ENCODE measurements at places on chromosomes 12 and 14.

DNA sequence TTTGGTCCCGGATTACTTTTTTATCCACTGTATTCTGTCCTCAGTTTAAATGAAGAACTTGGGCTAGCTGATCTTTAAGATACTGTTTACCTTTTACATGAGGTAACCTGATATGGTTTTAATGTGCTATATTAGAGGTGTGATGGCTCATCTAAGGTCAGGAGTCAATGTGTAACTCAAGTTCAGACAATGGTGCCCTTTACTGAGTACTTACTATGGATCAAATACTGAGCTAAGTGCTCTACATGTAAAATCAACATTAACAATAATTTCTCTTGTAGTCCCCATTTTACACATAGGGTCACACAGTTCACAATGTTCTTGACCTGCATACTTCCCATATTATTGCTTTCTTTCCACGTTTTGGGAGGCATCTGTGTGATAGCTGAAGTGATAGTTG is 79.2 kb downstream of the CEP83 start:
- no peak for DNase-seq

DNA sequence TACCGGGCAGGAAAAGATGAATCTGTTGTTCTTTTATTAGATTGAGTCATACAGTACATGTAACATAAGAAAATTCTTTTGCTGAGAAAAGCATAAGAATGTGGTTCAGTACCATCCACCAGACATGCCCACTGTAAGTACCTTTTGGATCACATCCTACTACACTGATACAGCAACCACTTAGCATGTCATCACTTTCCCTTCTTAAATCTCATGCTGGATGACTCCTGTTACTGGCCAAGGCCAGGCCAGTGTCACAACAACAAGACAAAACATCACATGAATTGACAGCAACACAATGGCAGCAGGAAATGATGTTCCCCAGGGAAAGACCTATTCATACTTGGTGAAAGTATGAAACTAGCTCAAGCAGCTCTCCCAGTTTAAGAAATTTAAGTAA is 46.4 kb downstream of the STXBP6 start:
- DNase-seq, result peak; percentile 65

DNA sequence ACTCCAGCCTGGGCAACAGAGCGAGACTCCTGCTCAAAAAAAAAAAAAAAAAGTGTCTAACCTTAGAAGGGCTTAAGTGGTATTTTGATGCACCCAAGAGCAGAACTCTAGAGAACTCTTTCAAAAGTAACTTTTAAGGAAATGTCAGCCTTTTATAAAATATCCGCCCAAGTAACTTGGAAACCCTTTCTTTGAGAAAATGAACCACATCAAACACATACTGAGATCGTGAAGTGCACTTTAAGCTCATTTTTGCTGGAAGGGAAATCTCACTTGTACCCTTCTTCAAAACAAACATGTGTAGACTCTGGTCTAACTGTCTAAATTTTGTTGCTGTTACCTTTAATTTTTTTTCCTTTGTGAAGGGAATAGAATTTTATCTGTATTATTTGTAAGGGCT is 5.5 kb downstream of the C12orf56 start:
- no peak for DNase-seq

GRCh38 chr12:24394246-24394645 is 444.8 kb upstream of the SOX5 start:
- no peak for DNase-seq

- no peak for DNase-seq
Measured at GRCh38 chr12:109153821-109154441, 37.5 kb downstream of the ACACB start.

- no peak for DNase-seq
Measured at GRCh38 chr12:94980577-94980976, 22.9 kb downstream of the NDUFA12 start.

- DNase-seq, result peak; percentile 44
Measured at GRCh38 chr12:48197549-48197970, 5.5 kb downstream of the OR10AD1 start.

DNA sequence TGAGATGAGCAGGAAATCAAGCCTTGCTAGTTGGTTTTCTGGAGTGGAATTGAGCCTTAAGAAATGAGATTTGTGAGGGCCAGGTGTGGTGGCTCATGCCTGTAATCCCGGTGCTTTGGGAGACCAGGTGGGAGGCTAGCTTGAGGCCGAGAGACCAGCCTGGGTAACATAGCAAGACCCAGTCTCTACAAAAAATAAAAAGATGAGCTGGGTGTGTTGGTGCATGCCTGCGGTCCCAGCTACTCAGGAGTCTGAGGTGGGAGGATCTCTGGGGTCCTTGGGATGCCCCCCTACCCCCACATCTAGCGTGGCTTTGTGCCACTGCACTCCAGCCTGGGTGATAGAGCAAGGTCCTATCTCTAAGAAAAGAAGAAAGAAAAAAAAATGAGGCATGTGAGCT is 104.2 kb upstream of the RTL1 start:
- no peak for DNase-seq

DNA sequence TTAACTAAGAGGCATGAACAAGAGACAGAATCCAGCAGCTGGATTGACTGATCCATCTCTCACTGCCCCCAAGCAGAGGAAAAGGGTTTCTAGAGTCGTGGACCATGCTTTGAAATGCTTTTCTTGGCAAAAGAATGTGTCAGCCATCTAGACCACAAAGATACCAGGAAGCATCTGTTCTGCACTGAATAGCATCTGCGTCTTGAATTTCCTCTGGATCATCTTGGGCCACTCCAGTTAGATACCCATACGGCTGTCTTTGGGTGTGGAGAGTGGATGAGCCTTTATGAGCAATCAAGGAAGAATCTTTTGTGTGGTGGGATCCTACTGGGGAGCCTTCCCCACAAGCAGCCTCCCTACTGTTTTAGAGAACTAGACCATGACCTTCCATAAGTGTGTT is 16.0 kb upstream of the RFX4 start:
- no peak for DNase-seq

DNA sequence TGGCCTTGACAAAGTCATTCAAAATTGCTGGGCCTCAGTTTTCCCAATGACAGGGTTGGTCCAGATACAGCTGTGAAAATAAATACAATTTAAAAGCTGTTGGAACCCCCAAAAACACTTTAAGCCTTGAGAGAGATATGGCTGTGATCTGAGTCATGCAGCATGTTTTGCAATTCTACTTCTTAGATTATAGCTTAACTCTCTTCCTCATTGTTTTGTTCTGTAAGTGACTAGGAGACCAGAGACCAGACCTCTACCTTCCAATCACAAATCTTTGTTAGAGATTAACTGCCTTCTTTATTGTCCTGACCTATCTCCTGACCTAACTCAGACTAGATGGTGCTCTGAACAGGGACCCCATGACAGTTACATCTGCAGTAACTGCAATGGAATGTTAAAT is 198.1 kb downstream of the STXBP6 start:
- no peak for DNase-seq

GRCh38 chr14:100706200-100706599 is 20.5 kb upstream of the DLK1 start:
- DNase-seq, result no peak

GRCh38 chr12:60489071-60489470 is 893.2 kb downstream of the SLC16A7 start:
- DNase-seq, result no peak

DNA sequence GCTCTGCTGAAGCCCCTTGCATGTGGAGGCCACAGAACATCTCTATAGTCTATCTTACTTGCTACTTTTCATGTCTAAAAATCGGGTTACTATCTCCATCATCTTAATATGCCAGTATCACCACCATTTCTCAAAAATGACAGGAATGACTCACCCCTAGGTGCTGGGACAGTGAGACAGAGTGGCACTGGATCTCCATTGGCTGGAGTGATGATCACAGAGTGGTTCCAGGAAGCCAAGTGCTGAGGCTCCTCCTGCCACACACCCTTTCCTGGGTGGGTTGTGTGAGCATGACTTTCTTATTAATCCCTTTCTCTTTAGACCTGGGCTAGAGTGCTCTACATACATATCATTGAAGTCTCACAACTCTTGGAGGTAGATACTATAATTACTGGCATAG is 3.3 kb upstream of the ASCL1 start:
- DNase-seq, result no peak

- no peak for DNase-seq
Measured at GRCh38 chr14:67620217-67620785, 581 bp downstream of the ARG2 start.

DNA sequence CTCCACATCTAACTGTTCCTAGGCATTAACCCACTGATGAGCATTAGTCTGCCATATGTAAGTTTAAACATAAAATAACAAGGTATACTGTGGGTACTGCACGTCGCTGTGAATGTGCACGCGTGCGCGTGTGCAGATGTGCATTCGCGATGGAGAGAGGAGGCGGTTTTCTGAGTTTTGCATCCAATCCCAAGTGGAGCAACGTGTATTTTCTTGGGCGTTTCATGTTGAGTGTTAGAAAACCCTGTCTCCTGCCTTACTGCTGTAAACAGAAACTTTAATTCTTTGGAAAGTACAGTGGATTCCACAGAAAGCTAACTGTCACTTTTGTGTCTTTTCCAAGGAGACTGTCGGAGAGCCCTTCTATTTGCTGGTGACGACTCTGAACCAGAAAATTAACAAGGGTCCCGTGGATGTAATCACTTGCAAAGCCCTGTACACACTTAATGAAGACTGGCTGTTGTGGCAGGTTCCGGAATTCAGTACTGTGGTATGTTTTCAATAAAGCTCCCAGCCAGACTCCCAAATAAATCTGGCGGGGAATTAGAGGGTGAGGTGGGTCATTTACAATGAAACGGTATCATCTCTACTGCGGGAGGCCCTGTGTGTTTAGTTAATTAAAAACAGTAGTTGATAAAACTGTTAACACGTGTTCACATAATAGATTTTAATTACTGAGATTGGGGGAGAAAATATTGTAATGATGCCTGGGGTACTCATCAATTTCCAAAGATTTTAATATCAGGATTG is 116.5 kb downstream of the PLXNC1 start:
- no peak for DNase-seq

GRCh38 chr12:50790081-50790480 is 26.2 kb downstream of the ATF1 start:
- DNase-seq, result no peak

DNA sequence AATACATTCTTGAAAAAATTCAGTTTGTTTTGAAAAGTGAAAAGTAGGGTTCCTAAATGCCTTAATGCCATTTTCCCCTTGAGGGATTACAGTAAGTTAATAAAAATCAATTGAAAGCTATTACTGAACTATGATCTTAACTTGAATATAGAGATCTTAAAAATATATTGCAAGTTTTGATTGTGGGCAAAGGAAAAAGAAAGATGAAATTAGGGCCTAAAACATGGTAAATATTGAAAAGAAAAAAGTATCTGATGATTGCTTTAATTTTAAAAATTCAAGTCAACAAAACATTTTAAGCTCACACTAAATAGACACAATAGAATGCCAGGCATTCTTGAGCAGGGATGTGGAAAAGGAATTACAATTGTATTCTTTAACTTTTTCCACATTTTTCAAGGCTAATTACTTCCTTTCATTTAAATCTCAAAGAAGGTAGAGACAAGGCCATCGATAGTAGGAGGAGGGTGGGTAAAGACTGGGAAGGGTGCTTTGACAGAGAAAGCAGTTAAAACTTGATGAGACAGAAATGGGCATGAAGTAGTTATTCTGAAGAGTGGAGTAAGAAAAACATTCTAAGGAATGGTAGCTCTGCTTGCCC is 294.4 kb downstream of the NELL2 start:
- DNase-seq, result no peak

GRCh38 chr14:59532419-59532818 is 44.2 kb downstream of the CCDC175 start:
- DNase-seq, result no peak

GRCh38 chr12:74021937-74022336 is 515.7 kb upstream of the ATXN7L3B start:
- DNase-seq, result no peak

GRCh38 chr14:20690848-20691640 is 2.5 kb downstream of the ANG start:
- peak; percentile 68 for DNase-seq

DNA sequence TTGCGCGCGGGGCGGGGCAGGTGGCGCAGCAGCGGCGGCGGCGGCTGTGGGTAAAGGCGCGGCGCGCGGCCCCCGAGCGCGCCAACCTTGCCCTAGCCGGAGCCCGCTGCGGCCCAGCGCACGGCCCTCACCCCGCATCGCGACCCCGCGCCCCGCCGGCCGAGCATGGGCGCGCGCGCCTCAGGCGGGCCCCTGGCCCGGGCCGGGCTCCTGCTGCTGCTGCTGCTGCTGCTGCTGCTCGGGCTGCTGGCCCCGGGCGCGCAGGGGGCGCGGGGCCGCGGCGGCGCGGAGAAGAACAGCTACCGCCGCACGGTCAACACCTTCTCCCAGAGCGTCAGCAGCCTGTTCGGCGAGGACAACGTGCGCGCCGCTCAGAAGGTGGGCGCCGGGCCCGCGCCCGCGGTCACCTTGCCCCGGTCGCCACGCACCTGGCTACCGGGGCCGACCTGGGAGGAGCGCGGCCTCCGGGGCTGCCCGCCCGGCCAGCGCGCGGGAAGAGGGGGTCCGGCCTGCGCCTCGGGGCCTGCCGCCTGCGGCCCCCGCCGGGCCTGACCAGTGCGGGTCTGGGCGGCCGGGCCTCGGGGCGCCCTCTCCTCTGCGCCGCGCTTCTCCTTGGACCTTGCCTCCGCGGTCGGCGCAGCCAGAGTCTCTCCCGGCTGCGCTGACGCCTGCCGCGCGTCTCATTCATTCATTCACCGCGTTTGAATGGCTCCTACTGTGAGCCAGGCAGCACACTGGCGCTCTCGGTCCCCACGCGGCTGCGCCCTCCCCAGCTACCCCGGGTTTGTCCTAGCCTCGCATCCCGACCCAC is at the start of gene BRI3BP:
BRI3BP (plus strand) TSS at position 20 of the 811 bp plus-strand sequence; CDS start at position 166, 146 bp downstream.
- no peak for DNase-seq

- no peak for DNase-seq
Measured at GRCh38 chr12:27548301-27549199, 24.5 kb downstream of the PPFIBP1 start.

DNA sequence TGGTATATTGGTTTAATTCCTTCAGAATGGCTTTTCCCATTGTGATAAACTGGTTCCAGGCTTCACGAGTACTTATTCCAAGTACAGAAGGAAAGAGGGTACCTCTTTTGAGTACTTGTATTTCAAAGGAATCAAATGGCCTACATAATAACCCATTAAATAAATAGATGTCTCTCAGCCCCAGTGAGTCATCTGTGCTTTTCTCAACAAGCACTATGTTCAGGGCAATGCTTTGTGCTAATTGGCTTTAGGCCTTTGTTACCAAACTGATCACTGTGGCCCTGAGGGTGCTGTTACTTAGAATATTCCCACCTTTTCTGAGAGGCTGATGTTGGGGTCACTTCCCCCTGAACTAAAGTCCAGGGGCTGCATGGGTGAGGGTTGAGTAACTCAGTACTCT is 107.1 kb downstream of the LRRK2 start:
- DNase-seq, result no peak

DNA sequence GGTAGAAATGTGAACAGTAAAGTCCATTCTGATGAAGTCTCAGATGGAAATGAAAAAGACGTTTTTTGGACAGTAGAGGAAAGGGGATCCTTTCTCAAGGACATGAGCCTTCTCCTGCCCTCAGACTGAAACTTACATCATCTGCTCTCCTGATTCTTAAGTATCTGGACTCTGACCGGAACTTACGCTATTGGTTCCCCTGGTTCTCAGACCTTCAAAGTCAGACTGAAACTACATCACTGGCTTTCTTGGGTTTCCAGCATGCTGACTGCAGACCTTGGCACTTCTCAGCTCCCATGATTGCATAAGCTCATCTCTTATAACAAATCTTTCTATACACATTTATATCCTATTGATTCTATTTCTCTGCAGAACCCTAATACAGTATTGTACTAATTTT is 291.0 kb downstream of the SNAPC1 start:
- no peak for DNase-seq

Data from HFFc6 (cell line).